ENCODE measurements at places on chromosomes 5 and 9.
A peak's percentile ranks its signal among the peaks of the same experiment; 100 is the strongest.

DNA sequence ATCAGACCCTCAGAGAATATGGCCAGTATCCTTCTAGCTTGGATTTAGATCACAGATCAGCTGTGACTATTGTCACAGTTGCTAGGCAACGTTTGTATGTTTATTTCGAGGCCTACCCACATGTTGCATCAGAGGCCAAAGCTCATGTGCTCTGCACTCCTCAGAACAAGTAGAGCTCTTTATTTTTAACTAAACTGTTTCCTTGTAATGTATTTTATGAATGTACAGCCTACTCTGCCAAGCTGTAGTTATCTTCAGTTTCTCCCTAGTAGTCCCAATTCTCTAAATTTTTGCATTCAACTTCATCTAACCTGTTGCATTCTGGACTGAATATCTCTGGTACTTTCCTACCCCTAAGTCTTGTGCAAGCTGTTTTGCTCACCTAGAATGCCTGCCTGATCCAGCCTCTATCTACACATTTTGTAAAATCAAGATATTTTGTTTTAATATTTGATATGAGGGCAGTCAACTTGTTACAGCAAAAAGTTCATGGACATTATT is 52.8 kb downstream of the CAST start:
- DNase-seq, result peak; percentile 13

- no peak for DNase-seq
These were observed 168.2 kb downstream of the RNF180 start for GRCh38 chr5:64333886-64334285.

DNA sequence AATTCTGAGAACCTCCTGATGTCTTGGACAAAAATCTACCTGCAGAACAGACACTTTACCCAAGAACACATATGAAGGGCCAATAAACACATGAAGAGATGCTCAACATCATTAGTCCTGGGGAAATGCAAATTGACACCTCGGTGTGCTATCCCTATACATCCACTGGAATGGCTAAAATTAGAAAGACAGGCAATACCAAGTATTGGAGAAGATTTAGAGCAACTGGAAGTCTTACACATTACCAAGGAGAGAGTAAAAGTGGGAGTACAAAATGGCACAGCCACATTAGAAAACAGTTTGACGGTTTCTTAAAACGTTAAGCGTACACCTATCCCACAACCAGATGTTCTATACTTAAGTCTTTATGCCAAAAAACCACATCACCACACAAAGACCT is 3.3 kb upstream of the TDRD7 start:
- DNase-seq, result no peak

DNA sequence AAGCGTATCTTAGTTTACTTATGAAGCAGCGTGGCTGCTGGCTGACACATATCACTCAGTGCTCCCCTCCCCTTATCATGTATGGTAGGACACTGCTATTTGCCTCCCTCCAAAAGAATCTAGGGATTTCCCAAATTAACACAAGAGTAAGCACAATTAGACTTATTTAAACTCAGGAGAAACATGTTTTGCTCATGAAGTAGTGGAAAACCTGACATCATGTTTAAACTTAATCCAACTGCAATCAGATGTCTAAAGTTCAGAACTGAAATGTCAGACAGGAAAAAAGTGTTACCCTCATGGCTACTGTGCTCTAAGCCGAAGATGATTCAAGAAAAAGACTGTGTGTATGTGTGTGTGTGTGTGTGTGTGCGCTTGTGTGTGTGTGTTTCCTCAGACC is 324.1 kb upstream of the TNC start:
- DNase-seq, result no peak

GRCh38 chr5:174533751-174534241 is 190.6 kb upstream of the MSX2 start:
- DNase-seq, result no peak

GRCh38 chr9:124038239-124038638 is 26.7 kb downstream of the LHX2 start:
- no peak for DNase-seq

GRCh38 chr9:4298255-4299004 is 1.4 kb downstream of the GLIS3 start:
- peak; percentile 52 for DNase-seq

- no peak for DNase-seq
These were observed 29.5 kb upstream of the LRRC14B start for GRCh38 chr5:161803-162110.

DNA sequence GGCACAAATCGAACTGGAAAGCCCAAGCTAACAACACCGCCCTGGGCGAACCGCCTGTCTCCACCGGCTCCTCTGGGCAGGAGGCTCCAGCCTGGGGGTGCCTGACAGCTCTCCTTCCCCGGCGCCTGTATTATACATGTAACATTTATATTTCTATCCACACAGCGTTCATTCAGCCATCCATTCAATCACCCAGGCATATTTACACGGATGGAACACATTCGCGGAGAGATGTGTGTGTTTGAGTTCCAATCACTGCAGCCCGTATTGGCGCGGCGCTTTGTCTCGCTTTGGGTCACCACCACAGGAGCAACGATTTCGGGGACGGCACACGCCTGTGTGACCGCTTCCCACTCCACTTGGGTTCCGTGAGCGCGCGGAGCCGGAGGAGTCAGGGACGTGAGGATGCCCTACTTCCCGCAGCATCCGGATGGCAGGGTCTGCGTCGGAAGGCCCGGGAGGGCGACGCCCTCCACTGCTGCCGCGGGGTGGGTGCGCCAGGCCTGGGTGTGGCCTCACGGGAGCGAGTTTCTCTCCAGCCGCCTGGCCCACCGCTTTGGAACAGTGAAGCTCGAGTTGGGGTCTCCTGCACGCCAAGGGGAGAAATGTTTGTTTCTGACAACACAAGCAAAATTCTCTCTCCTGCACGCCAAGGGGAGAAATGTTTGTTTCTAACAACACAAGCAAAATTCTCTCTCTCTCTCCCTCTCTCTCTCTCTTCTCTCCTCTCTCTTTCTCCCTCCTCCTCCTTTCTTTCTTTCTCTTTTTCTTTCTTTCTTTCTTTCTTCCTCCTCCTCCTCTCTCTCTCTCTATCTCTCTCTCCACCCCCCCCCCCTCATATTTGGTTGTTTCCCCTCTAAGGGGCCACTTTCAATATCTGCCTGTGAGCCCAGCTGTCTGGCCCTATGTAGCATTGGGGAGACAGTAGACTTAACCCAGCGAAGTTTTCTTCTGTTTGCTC is 1.1 kb upstream of the SV2C start:
- no peak for DNase-seq

DNA sequence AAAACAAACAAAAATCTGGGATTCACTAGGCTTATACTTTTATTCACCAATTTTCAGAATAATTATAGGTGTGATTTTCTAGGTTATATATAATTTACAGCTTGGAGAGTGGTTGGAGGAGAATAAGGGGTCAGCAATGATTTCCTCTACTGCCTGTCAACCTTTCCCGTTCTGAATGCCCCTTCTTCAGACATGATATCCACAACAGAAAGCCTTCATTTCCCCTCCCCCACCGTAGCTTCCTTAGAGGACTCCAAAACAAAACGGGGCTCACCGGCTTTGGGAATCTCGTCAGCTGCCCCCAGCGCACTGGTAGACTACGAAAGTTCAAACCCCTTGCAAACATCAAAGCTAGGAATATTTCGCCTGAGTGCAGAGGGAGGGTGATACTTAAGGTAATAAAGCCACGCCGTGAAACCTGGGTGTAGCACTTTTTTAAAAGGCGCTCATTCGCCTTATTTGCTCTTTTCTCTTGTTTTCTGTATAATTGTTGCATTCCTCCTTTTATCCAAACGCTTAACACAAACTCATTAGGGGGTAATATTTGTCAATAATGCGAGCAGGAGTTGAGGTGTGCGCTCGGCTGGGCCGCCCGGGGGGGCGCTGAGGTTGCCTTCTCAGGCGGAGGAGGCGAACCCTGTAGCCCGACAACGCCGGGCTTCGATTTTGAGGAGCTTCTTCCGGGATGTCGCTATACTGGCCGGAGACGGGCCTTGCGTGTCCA is 2.4 kb downstream of the OTP start:
- DNase-seq, result no peak

DNA sequence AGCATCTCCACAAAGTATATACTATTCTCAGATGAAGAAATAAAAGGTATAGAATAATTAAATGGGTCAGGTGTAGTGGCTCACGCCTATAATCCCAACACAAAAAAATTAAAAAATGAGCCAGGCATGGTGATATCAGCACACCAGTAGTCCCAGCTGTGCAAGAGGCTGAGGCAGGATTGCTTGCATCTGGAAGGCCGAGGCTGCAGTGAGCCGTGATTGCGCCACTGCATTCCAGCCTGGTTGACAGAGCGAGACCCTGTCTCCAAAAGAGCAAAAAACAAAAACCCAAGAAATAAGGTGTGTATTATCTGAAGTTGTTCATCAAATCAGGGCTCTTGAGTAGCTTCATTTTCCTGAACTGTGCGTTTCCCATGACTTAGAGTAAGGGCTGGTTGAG is 83.2 kb upstream of the MYO10 start:
- DNase-seq, result no peak

DNA sequence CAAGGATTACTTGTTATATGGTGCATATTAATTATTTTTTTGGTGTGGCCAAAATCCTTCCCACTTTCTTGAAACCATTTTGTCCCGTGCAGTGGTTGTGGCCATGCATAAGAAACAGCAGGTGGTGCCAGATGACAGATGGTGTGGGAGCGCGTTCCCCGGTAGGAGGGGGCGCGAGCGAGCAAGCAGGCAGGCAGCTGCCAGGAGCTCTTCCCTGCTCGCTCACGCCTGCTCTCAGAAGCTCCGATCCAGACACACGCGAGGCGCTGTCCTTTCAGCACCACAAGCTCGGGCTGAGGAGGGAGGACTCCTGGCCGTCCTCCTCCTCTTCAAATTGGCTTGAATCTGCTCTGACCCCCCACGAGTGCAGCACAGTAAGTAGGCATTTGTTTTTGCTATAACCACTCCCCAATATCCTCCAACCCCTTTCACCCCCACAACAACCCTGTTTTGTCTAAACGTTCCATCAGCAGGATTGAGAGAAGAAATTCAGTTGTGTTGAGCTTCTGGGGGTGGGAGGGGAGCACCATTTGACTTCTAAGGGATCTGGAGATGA is at the start of gene NSG2:
Gene NSG2, plus strand, starts transcription at position 237 of the 556 bp plus-strand sequence. CDS start 1,050 bp downstream, outside the sequence.
- peak; percentile 89 for DNase-seq

DNA sequence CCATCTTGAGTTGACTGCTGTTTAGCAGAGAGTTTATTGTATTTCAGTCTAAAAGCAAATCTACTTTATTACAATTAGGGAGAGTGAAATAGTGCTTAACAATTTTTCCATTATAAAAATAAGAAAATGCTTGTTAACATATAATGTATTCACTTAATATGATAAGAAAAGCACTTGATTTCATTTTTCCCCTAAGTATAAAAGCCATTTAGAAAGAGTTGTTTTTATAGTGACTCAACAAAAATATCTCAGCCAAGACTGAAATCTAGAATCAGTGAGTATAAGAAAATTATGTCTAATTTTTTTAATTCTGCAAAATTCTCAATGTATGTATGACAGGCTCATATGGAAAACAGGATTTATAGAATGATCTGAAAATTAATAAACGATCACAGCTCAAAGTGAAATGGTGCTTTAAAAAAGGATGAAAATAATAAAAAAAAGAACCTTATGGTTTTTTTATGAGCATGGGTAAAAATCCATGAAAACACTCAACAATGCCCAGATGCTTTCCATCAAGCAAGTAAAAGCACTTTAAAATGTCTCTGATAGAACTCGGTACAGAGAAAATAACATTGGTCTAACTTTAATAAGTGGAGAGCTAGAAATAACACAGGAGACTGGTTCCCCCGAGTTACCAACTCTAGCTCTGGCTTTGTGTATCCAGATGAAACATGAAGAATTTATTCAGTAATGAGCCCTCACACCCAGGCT is 1057.8 kb upstream of the WWC1 start:
- DNase-seq, result no peak

DNA sequence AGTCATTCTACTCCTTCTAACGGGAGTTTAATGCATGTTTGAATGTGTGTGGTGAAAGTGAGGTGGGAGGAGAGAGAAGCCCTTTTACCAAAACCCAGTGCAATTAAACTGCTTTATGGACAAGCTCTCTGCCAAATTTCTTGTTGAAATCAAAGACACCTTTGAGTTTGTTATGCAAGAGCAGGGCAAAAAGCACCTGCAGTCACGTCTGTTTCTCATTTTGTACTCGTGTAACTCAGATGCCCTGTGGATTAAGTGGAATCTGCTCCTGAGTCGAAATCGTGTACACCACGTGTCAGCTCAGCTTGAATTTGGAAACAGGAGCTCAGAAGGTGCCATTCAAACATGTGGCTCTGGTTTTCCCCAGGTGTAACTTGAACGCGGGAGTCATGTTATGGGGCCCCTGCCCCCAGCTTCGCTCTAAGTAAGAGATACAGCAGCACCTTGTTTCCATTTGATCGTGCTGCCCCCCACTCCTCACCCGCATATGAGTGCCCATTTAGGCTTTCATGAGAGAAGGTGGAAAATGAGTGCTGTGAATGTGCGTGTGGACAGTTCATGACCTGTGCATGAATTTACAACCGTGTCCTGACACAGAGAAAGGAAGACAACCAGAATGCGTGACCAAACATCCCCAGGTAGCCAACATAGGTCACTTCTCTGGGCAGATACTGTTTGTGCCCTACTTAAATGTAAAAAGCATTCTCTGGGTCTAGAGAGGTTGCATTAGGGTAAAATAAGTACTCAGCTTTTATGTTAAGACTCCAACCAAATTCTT is 347.0 kb upstream of the SLC30A5 start:
- DNase-seq, result no peak

DNA sequence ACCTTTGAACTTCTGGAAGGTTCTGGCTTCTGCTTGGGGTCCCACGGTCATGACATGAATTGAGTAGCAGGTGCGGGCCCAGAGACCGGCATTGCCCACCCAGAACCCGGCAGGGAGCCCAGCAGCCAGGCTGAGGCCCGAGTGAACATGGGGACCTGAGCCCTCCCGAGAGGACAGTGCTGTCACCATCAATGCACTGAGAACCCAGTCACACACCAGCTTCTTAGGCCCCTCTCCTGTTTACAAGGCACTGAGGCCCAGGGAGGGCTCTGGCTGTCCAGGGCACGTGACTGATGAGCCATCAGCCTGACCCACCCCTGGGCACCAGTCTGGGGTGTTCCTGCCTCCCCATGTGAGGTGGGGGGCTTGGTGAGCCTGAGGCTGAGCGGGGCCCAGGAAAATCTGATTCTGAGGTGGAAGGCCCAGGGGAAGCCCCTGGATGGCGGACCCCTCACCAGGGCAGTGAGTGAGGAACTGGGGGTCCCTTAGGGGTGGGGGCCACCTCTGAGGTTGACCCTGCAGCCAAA is 60.3 kb upstream of the RNU6ATAC start:
- no peak for DNase-seq

GRCh38 chr5:71767661-71768060 is 48.6 kb downstream of the CARTPT start:
- DNase-seq, result no peak

DNA sequence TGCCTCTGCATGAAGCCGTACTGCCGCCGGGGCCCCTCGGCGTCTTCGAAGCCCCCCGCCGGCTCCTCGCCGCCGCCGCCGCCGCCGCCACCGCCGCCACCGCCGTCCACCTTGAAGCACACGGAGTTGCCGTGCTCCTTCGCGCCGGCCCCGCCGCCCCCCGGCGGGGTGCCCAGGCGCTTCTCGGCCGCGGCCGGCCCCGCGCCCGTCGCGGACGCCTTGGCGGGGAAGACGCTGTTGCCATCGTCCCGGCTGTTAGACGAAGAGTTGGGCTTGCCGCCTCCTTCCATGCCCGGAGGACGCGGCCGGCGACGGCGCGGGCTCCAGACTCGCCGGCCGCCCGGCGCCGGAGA is 400 bp downstream of the HCN1 start:
- DNase-seq, result no peak

GRCh38 chr5:103744159-103744558 is 181.6 kb upstream of the NUDT12 start:
- no peak for DNase-seq

GRCh38 chr5:139650031-139650688 is 2.0 kb downstream of the CXXC5 start:
- DNase-seq, result peak; percentile 60

GRCh38 chr5:83991566-83992224 is 271.0 kb upstream of the HAPLN1 start:
- no peak for DNase-seq

Data from GM12865 (cell line).